ENCODE measurements at places on chromosomes 16 and 17. TPM values are rescaled to one million over a fixed set of nuclear protein-coding genes. Genes with fewer than 3 reads are reported as not detected.
A peak's percentile ranks its signal among the peaks of the same experiment; 100 is the strongest.

OTOP2 gene
- not detected for total RNA-seq

- no peak for DNase-seq
- H3K4me3 ChIP-seq = no peak overlapping the region
- no peaks in the 10 kb centered on the region for H3K4me1 ChIP-seq
- H3K36me3 ChIP-seq = no peaks in the 10 kb centered on the region
- no peaks in the 10 kb centered on the region for H3K27me3 ChIP-seq
- H3K27ac ChIP-seq = no peak overlapping the region
These were observed 217.4 kb upstream of the COX10 start for GRCh38 chr17:13851889-13852288.

TBC1D3I gene
- total RNA-seq = not detected

DNA sequence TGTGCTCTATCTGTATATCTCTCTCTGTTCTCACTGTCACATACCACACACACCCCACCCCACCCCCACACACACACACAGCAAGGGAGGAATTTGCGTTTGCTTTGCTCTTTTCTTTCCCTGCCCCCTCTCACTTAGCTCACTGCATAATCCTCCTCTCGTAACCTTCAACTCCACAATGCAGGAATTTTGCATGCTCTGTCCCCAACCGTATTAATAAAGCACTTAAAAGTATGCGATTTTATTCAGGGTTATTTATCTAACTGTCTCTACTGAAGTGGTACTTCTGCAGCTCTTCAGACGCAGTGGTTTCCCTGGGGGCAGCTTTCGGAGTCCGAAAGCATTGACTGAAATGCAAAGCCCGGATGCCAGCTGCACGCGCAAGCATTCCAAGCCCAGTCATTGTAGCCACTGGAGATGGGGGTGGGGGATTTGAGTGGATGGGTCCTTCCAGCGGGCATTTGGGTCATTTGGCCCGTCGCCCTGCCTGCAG is 105.4 kb upstream of the RBFOX1 start:
- H3K36me3 ChIP-seq = no peaks in the 10 kb centered on the region
- H3K4me3 ChIP-seq = no peak overlapping the region
- no peaks in the 10 kb centered on the region for H3K4me1 ChIP-seq
- DNase-seq = peak; percentile 17
- no peak overlapping the region for H3K27ac ChIP-seq
- H3K27me3 ChIP-seq = no peaks in the 10 kb centered on the region

- peaks cover 2% of the 10 kb centered on the region for H3K36me3 ChIP-seq
- no peaks in the 10 kb centered on the region for H3K27me3 ChIP-seq
- no peak overlapping the region for H3K4me3 ChIP-seq
- DNase-seq = no peak
- H3K27ac ChIP-seq = no peak overlapping the region
These were observed 266.2 kb downstream of the CEP112 start for GRCh38 chr17:65925606-65926307.

SPATA22 gene
- not detected for total RNA-seq

DNA sequence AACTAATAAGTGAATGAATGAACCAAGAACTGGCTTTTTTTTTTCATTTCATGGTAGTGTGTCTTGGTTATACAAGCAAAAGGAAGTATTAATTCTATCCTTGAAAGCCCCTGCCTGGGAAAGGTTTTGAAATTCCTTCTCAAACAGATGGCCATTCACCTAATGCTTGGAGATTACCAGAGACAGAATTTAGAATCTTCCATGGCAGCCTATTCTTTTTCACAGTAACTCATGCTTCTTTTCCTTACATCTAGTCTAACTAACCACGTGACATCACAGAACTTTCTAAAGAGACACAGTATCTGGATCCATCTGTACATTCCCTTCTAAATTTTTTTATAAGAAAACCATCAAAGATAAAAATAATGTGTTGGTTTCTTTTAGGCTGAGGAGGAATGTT is 151.6 kb downstream of the FTO start:
- no peak overlapping the region for H3K4me3 ChIP-seq
- H3K27me3 ChIP-seq = no peaks in the 10 kb centered on the region
- H3K4me1 ChIP-seq = no peaks in the 10 kb centered on the region
- no peak for DNase-seq

- peaks cover 7% of the 10 kb centered on the region for H3K4me1 ChIP-seq
- H3K27ac ChIP-seq = peak overlapping the region; percentile 60
- no peaks in the 10 kb centered on the region for H3K27me3 ChIP-seq
- no peak overlapping the region for H3K4me3 ChIP-seq
- no peaks in the 10 kb centered on the region for H3K36me3 ChIP-seq
These were observed 15.4 kb downstream of the ARL2BP start for GRCh38 chr16:57260294-57260929.

GRCh38 chr17:18117533-18117932 is 9.0 kb downstream of the MYO15A start:
- H3K36me3 ChIP-seq = no peaks in the 10 kb centered on the region
- DNase-seq = no peak
- no peaks in the 10 kb centered on the region for H3K27me3 ChIP-seq
- no peak overlapping the region for H3K4me3 ChIP-seq

CCR7 gene
- total RNA-seq = 4.0 TPM

DNAAF8 gene
- total RNA-seq = 5.1 TPM

GRCh38 chr16:47858333-47858982 is 297.3 kb downstream of the ABCC12 start:
- no peak for DNase-seq
- H3K4me1 ChIP-seq = no peaks in the 10 kb centered on the region
- no peak overlapping the region for H3K4me3 ChIP-seq

DNA sequence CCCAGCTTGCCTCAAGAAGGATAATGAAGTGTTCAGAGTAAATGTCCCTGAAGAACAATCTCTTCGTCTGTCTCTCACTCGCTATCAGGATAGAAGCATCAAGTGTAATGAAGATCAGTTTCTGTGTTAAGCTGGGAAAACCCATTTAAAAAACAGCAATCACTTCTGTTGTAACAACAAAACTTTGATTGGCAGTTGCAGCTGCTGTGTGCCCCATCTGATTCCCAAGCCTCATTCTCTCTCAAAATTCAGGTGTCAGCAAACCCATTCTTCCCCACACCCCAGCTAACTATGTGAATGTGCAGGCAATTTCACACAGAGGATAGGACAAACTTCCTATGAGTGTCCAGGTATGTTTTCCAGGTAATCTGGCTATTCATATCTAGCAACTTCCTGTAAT is 2.4 kb upstream of the HNF1B start:
- H3K4me1 ChIP-seq = no peaks in the 10 kb centered on the region
- H3K4me3 ChIP-seq = no peak overlapping the region
- no peak for DNase-seq

NLGN2 gene
- total RNA-seq = 15.2 TPM

CLDN9 gene
- total RNA-seq = 5.3 TPM

DNA sequence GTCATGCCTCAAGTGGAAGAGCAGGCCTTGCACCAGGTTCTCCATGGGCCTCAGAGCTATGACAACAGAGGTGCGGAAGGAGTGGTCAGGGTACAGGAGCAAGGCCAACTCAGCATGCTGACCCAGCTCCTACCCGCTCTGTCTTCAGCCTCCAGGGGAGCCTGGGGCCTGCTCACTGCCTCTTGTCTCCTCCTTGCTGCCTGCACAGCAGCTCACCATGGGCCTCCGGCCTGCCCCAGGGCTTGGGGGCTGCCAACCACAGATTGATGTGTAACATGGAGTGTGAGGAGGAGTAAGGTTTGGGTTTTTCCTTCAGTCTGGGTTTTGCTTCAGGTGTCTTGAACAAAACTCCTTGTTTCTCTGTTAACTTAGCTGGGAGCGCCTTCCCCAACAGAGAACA is 62.1 kb downstream of the PLD6 start:
- no peak overlapping the region for H3K4me3 ChIP-seq
- DNase-seq = no peak
- H3K27ac ChIP-seq = no peak overlapping the region
- H3K27me3 ChIP-seq = no peaks in the 10 kb centered on the region

DNA sequence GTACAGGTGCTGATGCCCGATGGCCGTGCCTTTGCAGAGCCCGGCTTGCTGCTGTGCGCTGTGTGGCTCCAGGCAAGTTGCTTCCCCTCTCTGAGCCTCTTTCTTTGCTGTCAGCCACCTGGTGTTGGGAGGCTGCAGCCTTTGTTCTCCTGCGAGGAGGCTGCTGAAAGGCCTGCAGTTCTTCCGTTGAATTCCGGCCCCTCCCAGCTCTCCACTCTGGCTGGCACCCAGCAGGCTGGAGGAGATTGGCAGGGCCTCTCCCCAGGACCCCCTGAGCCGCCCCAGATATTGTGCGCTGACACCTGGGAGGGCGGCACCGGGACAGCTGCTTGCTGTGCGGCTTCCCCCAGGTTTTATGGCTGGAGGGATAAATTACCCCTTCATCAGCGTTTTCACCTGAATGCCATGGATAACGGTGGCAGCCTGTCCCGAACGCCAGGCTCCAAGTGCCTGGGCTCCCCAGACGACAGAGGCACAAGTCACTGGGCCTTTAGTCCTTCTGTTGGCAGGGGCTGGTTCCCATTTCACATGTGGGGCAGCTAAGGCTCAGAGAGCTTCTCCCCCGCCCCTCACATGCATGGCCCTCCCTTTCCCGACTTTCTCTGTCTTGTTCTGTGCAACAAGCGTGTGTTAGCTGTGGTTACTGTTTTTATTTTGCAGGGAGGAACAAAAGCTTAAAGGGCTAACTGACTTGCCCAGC is 35.1 kb upstream of the GSE1 start:
- DNase-seq = no peak
- H3K4me1 ChIP-seq = peaks cover 6% of the 10 kb centered on the region
- peak overlapping the region; percentile 15 for H3K27ac ChIP-seq
- H3K4me3 ChIP-seq = no peak overlapping the region
- no peaks in the 10 kb centered on the region for H3K36me3 ChIP-seq

DNA sequence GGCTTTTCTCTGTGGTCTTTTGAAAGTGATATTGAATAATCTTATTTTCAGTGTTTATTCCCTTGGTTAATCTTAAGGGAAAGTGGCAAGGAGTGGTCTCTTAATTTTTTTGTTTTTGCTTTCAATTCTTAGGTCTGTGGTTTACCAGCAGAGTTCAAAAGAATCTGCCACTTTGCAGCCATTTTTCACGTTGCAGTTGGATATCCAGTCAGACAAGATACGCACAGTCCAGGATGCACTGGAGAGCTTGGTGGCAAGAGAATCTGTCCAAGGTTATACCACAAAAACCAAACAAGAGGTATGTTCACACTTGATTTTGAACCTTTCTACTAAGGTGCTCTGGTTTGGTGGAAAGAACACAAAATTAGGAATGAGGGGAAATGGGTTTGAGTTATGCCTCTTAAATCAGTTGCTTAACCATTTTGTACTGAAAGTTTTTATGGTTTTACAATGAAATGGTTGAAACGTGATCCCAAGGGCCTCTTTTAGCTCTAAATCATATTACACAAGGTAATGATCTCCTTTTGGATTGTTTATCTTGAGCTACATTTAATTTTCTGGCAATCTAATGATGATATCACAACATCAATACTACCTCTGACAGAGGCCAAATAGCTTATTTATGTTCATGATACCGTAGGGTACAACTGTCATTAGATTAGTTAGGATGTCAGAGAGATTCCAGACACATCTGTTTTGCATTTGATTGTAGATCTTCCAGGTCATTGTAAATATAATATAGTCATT is 51.6 kb upstream of the CRISPLD2 start:
- H3K36me3 ChIP-seq = peaks cover 22% of the 10 kb centered on the region
- no peak for DNase-seq
- no peak overlapping the region for H3K27ac ChIP-seq
- H3K27me3 ChIP-seq = no peaks in the 10 kb centered on the region

- no peak overlapping the region for H3K4me3 ChIP-seq
- H3K4me1 ChIP-seq = no peaks in the 10 kb centered on the region
- H3K27ac ChIP-seq = peak overlapping the region; percentile 77
- H3K27me3 ChIP-seq = no peaks in the 10 kb centered on the region
These were observed 54.7 kb upstream of the FASN start for GRCh38 chr17:82152556-82153294.

ARMC7 gene
- 19.2 TPM for total RNA-seq

ITGA2B gene
- 9.2 TPM for total RNA-seq

- no peaks in the 10 kb centered on the region for H3K27me3 ChIP-seq
- H3K4me3 ChIP-seq = no peak overlapping the region
- H3K36me3 ChIP-seq = peaks cover 7% of the 10 kb centered on the region
- no peak for DNase-seq
- no peak overlapping the region for H3K27ac ChIP-seq
These were observed 119.2 kb downstream of the MAP2K6 start for GRCh38 chr17:69533481-69534234.

- peak overlapping the region; percentile 68 for H3K27ac ChIP-seq
- peaks cover 14% of the 10 kb centered on the region for H3K36me3 ChIP-seq
- no peak for DNase-seq
These were observed 6.6 kb downstream of the SEC14L1 start for GRCh38 chr17:77147357-77147801.

HOXB1 gene
- total RNA-seq = not detected

DNA sequence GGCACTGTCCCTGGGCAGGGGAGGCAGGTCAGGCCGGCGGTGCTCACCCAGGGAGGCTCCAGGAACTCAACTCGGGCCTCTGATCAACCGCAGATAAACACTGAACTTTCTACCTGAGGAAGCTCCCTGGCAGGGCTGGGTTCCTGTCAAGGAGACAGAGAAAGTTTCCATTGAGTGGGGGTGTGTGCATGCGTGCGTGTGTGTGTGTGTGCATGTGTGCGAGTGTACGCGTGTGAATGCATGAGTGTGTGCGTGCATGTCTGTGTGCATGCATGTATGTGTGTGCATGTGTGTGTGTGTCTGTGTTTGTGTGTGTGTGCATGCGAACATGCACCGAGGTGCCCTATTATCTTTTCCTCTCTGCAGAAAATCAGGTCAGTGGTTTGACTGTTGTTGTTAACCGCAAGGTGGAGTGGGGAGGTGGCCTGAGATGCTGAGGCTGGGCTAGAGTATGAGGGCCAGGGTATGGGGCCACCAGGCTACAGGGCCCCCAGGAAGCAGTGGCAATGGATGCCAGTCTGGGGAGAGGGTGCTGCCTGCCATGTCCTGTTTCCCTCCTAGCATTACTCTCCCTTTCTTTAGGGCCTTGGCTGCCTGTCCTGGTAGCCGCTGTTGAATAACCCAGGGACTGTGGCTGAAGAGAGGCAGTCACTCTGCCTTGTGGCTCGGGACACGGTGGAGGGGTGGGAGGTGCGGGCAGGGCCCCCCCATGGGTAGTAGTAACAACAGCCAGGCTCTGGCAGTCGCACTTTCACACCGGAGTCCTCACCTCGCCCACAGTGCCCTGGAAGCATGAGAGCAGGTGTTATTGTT is 24.0 kb downstream of the CCR7 start:
- H3K27ac ChIP-seq = peak overlapping the region; percentile 76
- H3K4me1 ChIP-seq = peaks cover 29% of the 10 kb centered on the region
- H3K36me3 ChIP-seq = no peaks in the 10 kb centered on the region

DNA sequence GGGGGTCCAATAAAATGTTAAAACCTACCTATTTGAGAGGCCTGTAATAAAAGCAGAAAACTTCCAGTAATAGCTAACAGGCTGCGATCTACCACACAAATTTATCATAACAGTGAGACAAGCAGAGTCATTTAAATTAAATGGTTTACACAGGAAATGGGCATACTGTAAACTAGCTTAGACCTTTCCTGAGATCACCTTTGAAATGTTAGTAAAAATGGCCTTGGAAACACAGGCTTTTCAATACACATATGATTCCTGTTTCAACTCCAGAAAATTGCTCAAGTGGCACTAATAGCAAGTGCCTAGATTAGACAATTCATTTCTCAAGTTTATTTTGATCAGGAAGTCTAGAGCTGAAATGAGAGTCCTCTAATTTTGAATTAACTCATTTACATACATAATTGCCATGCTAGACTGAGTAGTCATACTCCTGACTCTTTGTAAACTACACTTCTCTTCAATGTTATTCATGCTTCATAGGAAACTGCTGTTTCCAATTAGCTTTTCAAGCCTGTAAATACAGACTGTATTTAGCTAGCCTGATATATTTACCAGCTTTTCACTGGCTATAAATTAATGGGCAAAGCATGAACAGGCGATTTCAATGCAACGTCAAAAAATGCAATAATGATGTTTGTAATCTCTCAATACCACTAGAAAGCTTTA is 43.3 kb downstream of the PARN start:
- no peak for DNase-seq
- H3K4me3 ChIP-seq = no peak overlapping the region
- H3K27me3 ChIP-seq = no peaks in the 10 kb centered on the region
- no peaks in the 10 kb centered on the region for H3K4me1 ChIP-seq
- peaks cover 40% of the 10 kb centered on the region for H3K36me3 ChIP-seq
- no peak overlapping the region for H3K27ac ChIP-seq

Measured in lung (tissue), 17 donors.